HCT116 (cell line): ENCODE measurements at places on chromosomes 7 and 10.

DNA sequence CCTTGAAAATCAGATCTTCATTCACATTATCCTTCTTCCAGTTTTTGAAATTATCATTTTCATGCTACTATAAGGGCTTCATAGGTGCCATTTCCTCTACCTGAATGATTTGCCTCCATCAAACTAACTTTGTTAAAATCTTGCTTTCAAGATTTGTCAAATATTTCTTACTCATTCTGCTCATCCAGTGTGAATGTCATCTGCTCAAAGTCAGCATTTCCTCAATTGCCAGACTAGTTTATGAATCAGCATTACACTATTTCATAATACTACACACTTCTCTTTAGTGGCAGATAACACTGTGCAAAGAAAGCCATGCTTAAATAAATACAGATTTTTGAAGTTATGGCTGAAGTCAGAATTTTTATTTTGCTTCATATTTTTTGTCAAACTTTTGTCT, 21.3 kb upstream of the LIPF start:
- H3K4me1 ChIP-seq = no peaks in the 10 kb centered on the region
- H3K27ac ChIP-seq = no peak overlapping the region
- no peaks in the 10 kb centered on the region for H3K36me3 ChIP-seq
- H3K4me3 ChIP-seq = no peak overlapping the region
- DNase-seq = no peak
- H3K27me3 ChIP-seq = no peaks in the 10 kb centered on the region

- no peak for DNase-seq
- no peaks in the 10 kb centered on the region for H3K27me3 ChIP-seq
- H3K27ac ChIP-seq = no peak overlapping the region
- no peaks in the 10 kb centered on the region for H3K36me3 ChIP-seq
- no peaks in the 10 kb centered on the region for H3K4me1 ChIP-seq
- no peak overlapping the region for H3K4me3 ChIP-seq
These were observed 270.7 kb downstream of the ZNF33B start for GRCh38 chr10:42367532-42368230.

DNA sequence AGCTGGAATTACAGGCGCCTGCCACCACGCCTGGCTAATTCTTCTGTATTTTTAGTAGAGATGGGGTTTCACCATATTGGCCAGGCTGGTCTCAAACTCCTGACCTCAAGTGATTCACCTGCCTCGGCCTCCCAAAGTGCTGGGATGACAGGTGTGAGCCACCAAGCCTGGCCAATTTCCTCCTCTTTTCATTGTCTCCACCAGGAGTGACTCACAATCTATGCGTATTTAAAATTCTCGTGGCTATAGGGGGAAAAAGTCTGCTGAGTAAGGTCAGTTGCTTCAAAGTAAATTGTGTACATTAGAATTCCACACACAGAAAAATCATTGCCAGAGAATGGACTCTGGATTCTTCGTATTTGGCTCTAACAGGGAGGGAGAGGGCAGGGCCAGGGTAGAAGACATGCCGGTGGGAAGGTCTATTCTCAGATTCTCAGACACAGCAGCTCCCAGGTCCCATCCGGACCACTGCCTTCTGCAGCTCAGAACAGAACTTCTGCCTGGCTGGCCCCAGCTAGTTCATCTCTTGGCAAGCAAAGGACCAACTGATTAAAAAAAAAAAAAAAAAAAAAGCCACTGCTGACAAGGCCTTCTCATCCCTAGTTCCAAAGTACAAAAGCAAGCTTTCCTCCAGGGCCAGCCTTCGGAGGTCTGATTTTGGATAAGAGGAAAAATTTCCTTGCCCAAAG, 22.2 kb downstream of the PSPH start:
- peaks cover 4% of the 10 kb centered on the region; the same call in 1 of the 2 replicates for H3K36me3 ChIP-seq
- no peak overlapping the region for H3K4me3 ChIP-seq
- H3K4me1 ChIP-seq = no peaks in the 10 kb centered on the region
- no peaks in the 10 kb centered on the region for H3K27me3 ChIP-seq

- no peak for DNase-seq
- H3K27ac ChIP-seq = no peak overlapping the region
- no peaks in the 10 kb centered on the region for H3K4me1 ChIP-seq
- no peak overlapping the region for H3K4me3 ChIP-seq
These were observed 12.5 kb upstream of the CALD1 start for GRCh38 chr7:134766779-134767519.

GRCh38 chr10:33153251-33153967, 181.1 kb downstream of the NRP1 start:
- H3K36me3 ChIP-seq = no peaks in the 10 kb centered on the region
- no peak overlapping the region for H3K4me3 ChIP-seq
- no peaks in the 10 kb centered on the region for H3K27me3 ChIP-seq
- DNase-seq = no peak
- peaks cover 7% of the 10 kb centered on the region; the same call in 1 of the 2 replicates for H3K4me1 ChIP-seq

GRCh38 chr10:79020015-79020491, 48.7 kb upstream of the ZMIZ1 start:
- no peak overlapping the region for H3K4me3 ChIP-seq
- no peaks in the 10 kb centered on the region for H3K36me3 ChIP-seq
- H3K27me3 ChIP-seq = no peaks in the 10 kb centered on the region
- peaks cover 13% of the 10 kb centered on the region for H3K4me1 ChIP-seq
- no peak for DNase-seq

GRCh38 chr7:137703291-137704010, 143.3 kb downstream of the DGKI start:
- H3K27ac ChIP-seq = no peak overlapping the region
- H3K36me3 ChIP-seq = no peaks in the 10 kb centered on the region
- no peaks in the 10 kb centered on the region for H3K27me3 ChIP-seq

- H3K4me3 ChIP-seq = no peak overlapping the region
- H3K36me3 ChIP-seq = no peaks in the 10 kb centered on the region
- peaks cover 51% of the 10 kb centered on the region for H3K27me3 ChIP-seq
- H3K4me1 ChIP-seq = no peaks in the 10 kb centered on the region
- DNase-seq = no peak
These were observed 287.5 kb upstream of the PODXL start for GRCh38 chr7:131843898-131844331.
